NCI-H1105 (cell line): ENCODE measurements at places on chromosomes 16 and 17.

GRCh38 chr17:8985054-8985701 is 19.7 kb upstream of the PIK3R5 start:
- DNase-seq: no peak

GRCh38 chr17:17557796-17558195 is 33.7 kb downstream of the PEMT start:
- no peak for DNase-seq

DNA sequence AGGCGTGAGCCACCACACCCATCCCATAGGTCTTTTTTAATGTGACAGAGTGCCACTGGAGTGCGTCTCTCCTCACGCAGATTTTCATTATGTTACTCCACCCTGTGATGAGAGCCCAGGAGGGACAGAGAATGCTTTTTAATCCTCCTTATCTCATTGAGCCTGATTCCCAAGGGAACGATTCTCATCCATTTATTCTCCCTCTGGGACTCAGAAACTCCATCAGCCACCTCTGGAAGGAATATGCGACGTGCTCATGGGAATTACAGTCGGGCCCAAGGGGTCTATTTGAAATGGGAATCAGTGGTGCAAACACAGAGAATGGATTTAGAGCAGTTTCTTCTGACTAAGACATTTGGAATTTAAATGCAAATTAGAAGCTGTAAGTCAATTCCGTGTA is 155.9 kb upstream of the HSBP1 start:
- no peak for DNase-seq

DNA sequence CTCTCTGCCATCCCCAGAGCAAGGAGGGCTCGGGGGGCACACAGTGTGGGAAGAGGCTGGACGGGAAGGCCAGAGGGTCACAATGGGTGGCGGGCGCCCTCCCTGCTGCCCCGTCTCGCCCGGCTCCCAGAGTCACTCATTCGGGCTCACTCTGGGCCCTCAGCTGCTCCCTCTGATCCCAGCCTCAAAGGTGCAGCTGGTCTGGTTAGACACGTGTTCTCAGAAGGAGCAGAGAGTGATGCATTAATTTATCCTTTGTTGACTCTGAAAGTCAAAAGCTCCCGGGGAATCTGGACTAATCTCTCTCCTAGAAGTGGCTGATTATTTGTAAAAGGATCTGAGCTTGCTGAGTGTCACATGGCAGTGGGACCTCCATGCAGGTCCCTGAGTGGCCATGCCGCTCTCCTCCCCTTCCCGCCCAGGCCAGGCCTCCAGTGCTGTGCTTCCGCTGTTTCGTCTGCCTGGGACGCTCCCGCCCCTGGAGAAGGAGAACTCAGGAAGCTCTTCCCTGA is 87.5 kb downstream of the SEC14L1 start:
- no peak for DNase-seq

GRCh38 chr17:55748841-55749240 is 2.0 kb upstream of the PCTP start:
- no peak for DNase-seq

- no peak for DNase-seq
Observed at GRCh38 chr16:71893888-71894228, 1.5 kb upstream of the IST1 start.

DNA sequence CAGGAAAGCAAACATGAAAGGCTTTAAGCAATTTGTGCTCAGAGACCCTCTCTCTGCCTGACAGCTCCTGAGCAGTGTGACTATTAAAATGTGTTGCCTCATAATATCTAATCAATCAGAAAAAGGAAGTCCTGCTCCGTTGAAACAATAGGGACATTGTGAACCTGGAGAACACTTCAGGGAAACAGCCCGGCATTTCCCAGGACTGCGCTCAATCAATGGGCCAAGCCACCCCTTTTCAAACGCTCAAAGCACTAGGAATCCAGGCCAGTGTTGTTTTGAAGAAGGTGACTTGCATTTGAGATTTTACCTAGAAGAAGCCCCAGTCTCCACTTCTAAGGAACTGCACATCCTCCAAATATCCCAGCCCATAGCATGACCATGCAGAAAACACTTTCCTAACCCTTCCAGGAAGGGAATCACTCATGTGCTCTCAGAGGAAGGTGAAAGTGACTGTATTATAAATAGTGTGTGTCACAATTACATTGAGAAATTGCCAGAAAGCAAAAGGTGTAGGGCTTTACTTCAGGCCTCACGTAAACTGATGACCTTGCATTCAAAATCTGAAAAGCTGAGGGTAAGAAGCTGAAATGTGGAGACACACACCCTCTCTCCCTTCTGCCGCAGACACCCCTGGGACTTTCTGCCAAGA is 19.4 kb downstream of the CDRT4 start:
- DNase-seq: no peak

DNA sequence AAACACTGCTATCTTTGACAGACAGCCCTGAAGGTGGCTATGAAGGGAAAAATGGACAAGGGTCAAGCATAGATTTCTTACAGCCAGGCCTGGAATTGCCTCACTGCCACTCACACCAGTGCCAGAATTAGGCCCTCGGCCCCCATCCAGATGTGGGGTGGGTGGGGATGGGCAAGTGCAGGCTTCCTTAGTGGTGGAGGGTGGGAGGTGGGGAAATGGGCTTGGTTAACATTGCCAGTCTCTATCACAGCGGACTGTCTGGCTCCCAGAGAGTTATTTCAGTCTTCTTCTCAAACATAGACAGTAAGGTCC is 24.9 kb downstream of the B9D1 start:
- DNase-seq: no peak

- no peak for DNase-seq
Observed at GRCh38 chr17:80751070-80751945, 206.7 kb downstream of the RPTOR start.

DNA sequence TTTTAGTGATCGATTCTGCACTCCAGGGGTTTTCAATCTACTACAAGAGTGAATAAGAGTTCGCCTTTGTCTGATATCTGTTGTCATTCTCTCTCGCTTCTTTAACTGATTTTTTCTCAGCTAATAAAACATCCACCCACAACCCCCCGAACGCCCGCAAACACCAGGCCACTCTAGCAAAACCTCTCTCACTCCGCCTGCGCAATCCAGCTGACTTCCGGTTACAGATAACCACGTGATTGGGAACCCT is 338 bp upstream of the RPL19 start:
- peak; percentile 84 for DNase-seq
